CMK (cell line): ENCODE measurements at places on chromosomes 7 and 10.

GRCh38 chr7:102063690-102064180 is 222.9 kb upstream of the SH2B2 start:
- no peak for DNase-seq

- no peak for DNase-seq
These were observed 136.3 kb downstream of the KCNMA1 start for GRCh38 chr10:77501152-77501845.

- no peak for DNase-seq
These were observed 53.6 kb upstream of the LRRC17 start for GRCh38 chr7:102859084-102859798.

DNA sequence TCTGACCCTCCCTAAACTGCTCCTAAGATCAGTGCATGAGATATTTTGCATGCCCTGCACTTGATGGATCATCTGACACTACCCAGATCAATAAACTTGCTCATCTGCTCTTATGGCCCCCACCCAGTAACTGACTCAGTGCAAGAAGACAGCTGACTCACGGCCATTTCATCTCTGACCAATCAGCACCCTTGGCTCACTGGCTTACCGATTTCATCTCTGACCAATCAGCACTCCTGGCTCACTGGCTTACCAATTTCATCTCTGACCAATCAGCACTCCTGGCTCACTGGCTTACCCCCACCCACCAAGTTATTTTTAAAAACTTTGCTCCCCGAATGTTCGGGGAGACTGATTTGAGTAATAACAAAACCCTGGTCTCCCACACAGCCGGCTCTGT is 37.2 kb upstream of the OPTN start:
- DNase-seq: no peak

DNA sequence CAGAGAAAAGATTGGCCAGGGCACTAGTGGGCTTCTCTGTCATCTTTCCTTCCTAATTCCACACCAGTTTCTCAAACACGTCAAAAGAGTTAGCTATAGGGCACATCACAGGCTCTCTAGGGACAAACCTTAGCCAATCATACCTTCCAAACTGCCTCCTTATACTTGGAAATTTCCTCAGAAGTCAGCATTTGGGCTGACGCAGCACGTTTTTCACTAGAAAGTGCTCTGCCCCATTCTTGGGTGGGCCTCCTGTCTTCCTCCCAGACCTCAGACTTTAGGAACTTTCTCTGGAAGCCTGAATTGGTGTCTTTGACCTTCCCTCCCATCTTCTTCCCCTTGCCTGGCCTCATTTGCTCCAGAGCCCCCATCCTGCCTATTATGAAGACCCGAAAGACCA is 11.1 kb downstream of the SFXN3 start:
- DNase-seq: no peak

DNA sequence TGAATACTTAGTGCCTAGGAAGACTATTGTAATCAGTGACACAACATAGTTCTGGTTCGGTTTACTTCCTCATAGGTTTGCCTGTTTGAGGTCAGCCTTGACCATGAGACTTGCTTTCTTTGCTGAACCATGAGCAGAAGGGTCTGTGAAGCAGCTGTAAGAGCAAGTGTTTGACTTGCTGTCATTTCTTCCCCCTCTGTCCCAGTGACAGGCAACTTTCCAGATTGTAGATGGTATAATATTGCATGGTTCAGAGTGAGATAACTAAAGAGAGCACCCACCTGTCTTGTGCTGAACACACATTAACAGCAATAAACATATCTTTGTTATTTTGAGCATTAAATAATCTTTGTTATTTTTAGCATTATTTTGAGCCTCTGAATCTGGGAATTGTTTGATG is 9.3 kb upstream of the RTKN2 start:
- no peak for DNase-seq

- no peak for DNase-seq
These were observed 5.8 kb downstream of the CHAT start for GRCh38 chr10:49619613-49620012.

DNA sequence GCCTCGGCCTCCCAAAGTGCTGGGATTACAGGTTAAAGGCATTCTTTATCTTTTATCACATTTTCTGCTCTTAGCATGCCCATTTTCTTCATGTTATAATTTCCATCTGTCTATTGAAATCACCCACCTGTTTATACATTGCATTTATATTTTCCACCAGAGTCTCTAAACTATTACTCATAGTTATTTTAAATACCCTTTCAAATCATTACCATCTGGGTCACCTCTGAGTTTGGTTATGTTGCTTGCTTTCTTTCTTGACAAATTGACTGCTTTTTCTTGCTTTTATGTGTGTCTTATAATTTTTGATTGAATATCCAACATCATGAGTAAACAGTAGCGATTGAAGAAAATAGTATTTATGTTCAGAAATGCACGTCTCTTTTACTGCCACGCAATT is 71.4 kb downstream of the TMEM270 start:
- no peak for DNase-seq
